ENCODE measurements at places on chromosomes 12 and 14.

DNA sequence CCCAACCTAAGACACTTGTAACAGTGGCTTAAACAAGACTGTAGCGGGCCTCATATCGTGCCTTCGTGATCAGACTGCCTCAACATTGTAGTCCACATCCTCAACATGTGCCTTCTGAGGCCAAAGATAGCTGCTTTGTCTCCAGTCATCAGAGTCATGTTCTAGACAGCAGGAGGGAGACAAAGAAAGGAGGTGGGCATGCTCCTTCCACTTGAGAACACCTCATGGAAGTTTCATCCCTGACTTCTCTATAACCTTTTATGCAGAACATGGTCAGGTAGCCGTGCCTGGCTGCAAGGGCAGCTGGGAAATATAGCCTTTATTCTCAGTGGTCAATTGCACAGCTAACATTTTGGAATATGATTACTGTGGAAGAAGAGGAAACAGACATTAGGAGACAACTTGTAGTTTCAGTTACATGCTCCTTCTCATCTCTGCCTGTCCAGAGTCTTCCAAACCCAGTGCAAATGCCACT lies 25.3 kb upstream of the DHRS2 start:
- DNase-seq = no peak

GRCh38 chr12:27523305-27523641 lies 733 bp upstream of the PPFIBP1 start:
- DNase-seq = peak; percentile 25

DNA sequence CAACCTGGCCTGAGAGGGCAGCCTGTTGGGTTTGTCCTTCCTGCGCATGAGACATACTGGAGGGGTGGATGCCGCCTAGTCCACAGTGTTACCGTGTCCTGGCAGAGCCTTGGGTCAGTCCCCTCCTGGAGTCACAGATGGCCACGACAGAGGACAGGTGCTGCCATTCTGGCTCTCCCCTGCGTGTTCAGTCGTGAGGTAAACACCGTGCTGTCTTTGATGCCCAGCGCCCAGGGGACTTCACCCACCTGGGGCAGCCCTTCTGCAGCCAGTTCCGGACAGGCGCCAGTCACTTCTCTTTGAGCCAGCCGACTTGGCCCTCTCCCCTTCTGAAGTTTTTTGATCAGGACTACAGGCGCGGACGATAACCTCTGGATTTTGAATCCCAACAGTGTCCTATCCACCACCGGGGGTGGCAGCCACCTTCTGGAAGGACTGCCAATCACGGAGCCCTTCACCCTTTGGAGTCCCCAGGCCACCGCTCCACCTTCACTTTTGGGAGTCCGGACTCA lies 933.0 kb downstream of the DIO2 start:
- DNase-seq = no peak

GRCh38 chr12:109871668-109872314 lies 8.6 kb downstream of the GLTP start:
- peak; percentile 23 for DNase-seq

DNA sequence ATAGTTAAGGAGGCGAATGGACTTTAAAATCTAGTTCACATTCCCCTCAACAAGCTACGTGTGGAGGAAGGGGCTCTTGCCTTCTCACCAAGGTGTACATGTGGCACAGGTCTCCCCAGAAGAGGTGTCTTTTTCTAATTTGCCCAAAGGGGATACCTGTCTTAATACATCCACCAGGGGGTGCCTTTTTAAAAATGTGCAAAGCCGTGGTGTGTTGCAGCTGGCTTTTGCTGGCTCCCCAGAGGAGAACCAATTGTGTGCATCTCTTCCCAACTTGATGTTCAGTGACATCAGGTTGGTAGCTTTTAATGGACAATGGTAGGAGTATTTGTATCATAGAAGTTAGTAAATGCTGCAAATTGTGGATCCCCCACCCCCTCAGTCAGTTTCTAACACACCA lies 33.8 kb downstream of the CREBL2 start:
- DNase-seq = no peak

GRCh38 chr12:3227076-3227975 lies 150.1 kb downstream of the TSPAN9 start:
- DNase-seq = no peak

GRCh38 chr12:116698116-116698515 lies 39.8 kb downstream of the SPRING1 start:
- no peak for DNase-seq

GRCh38 chr14:103179094-103179493 lies 55.8 kb downstream of the TNFAIP2 start:
- DNase-seq = no peak

GRCh38 chr12:93589081-93589480 lies 16.6 kb downstream of the SOCS2 start:
- no peak for DNase-seq

DNA sequence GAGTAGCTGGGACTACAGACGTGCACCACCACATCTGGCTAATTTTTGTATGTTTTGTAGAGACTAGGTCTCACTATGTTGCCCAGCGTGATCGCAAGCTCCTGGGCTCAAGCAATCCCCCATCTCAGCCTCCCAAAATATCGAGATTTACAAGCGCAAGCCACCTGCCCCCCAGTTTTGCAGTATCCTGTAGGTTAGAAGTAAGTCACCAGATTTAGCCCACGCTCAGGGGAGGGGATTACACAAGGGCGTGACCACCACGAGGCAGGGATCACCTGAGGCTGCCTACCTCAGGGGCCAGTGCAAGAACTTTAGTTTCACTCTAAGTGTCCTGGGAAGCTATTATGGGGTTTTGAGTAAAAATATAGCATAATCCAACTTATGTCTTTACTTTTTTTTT lies 39.2 kb upstream of the PLEKHG6 start:
- DNase-seq = no peak

DNA sequence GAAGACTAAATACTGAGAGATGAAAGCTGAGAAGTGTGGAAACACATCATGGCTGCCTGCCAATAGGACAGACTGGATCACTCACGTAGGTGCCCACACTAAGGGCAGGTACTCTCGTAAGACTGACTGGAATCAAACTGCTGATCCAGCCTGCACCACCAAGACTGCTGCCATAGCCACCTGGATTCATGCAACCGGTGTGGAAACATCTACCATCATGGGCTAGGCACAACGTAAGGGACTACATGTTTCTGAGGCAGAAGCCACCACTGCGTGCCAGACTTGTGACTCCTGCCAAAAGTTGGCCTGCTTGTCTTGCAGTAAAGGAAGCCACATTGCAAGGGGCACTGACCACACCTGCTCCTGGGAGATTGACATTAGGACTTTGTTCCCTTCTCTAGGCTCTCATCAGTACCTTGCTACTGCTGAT lies 3.8 kb downstream of the POMT2 start:
- no peak for DNase-seq

DNA sequence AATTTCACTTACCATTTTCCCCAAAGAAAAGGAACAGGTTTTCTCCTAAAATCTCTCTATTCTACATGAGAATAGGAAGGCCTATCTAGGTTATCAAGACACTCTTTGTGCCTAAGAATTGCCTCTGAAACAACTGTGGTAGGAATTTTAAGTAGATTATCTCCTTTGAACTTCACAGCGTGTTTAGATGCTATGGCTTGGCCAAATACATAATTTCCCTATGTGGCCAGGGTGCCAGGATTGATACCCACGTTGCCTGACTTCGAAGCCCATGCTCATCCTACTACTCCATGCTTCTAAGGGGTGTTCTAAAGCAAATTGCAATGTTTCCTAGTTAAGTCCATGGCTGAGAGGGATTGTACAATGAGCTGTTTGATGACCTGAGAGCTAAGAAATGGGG lies 241.5 kb upstream of the FBXO33 start:
- DNase-seq = no peak

DNA sequence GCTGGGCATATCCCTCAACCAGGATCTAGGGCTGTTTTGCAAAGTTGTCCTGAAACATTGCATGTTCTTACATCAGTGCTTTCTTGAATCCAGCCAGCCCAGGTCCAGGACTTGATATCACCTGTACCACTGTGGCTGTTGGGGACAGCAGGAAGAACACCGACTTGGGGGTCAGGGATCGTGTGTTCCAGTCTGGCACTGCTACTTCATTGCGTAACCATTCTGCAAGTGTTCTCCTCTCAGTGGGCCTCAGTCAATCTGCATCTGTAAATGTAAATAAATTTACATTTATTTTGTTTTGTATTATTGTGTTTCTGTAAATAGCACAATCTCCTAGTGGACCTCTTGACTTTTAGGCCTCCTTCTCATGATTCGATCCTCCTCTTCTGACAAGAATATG lies 167.3 kb downstream of the SUDS3 start:
- DNase-seq = no peak

DNA sequence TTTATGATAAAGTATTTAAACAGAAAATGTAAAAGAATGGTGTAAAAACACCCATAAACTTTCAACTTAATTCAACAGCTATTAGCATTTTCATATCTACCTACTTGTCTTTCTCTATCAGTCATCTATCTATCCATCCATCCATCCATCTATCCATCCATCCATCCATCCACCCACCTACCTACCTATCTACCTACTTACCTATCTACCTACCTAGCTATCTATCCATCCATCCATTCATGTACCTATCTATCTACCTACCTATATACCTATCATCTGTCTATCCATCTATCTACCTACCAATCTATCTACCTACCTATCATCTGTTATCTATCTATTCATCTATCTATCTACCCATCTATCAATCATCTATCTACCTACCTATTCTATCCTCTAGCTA lies 8.5 kb downstream of the NOS1 start:
- no peak for DNase-seq

GRCh38 chr12:30095511-30095910 lies 311.8 kb upstream of the TMTC1 start:
- no peak for DNase-seq

GRCh38 chr12:55965941-55966407 lies at the start of gene PMEL:
Gene PMEL, minus strand, starts transcription at chr12:55966042. Its CDS starts 31 bp downstream, at chr12:55966011.
- no peak for DNase-seq

GRCh38 chr14:26204728-26205479 lies 392.9 kb downstream of the NOVA1 start:
- no peak for DNase-seq

GRCh38 chr14:81767266-81767995 lies 233.8 kb upstream of the SEL1L start:
- no peak for DNase-seq

GRCh38 chr14:101821528-101821927 lies 60.0 kb downstream of the PPP2R5C start:
- no peak for DNase-seq

- no peak for DNase-seq
These were observed 341.2 kb downstream of the SNAPC1 start for GRCh38 chr14:62103464-62103863.

DNA sequence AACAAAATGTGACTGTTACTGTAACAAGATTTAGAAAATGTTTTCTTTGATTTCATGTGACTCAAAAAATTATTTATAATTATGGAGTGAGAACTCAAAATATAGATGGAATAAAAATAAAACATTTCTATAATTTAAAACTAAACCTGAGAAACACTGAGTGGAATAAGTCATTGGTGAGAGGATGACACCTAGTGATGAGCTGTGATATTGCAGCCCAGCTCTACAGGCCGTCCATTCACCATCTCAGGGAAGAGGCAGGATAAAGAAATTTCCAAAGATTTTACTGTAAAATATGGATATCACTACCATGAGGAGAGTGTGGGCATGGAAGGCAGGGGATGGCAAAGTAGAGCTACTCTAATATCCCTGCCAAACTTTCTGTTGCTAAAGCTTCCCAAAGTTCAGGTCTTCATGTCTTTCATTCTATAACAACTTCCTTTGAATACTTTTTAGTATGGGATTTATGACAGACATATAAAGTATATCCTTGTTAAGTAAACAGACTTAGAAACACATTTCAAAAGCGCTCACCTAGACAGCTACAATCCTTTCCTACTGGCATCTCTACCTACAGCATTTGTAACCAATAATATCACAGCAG lies 308.0 kb downstream of the ITPR2 start:
- DNase-seq = no peak

GRCh38 chr12:10169104-10169503 lies 2.8 kb downstream of the OLR1 start:
- DNase-seq = no peak

DNA sequence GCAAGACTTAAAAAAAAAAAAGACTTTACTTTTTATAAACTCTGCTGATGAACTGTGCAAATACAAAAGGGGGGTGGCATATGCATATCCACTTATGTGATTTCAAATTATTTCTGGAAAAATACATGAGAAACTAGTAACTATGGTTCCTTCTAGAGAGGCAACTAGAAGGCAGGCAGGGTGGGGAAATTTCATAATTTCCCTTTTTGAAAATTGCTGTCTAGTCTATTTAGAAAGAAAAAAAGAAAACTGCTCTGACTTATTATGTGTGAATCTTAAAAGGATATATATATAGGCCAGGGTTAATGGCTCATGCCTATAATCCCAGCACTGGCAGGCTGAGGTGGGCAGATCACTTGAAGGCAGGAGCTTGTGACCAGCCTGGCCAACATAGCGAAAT lies 42.3 kb downstream of the ANAPC7 start:
- DNase-seq = no peak

Measured in COLO829 (cell line).